Glutamatergic neuron (in vitro differentiated cells): ENCODE measurements at places on chromosomes 2 and 18.

- DNase-seq: peak; percentile 2
Observed at GRCh38 chr18:48641981-48642380, 103.2 kb downstream of the CTIF start.

DNA sequence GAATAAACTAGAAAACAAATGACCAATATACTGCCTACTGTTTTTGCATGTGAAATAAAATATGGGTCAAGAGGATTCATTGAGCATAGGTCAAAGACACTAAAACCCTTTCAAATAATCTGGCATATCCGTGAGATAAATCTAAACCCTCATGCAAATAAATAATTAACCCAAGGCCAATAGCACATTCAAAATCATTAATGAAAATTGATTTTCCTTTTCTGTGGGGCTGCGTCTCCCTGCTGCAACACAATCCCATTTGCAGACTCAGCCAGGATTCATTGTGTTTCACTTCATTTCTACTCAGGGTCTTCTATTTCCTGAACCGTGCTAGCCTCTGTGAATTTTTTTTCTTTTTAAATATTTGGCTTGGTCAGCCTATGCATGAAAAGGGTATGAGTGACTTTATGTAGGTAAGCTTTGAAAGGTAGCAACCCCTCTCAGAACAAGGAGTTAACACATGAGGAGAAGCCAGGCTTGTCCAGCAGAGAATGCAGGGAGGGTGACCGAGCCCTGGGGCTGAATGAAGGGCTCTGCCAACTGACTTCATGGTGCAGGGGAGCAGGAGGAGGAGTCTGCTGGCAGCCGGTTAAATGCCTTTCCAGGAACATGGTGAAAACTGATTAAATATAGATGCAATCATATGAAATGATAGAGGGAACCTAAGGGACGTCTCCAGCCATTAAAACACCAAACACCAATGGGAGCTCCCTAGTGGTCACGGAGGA, 10.3 kb upstream of the CTAGE1 start:
- no peak for DNase-seq

GRCh38 chr2:218032336-218033171, 29.8 kb upstream of the TNS1 start:
- no peak for DNase-seq

- DNase-seq: no peak
Observed at GRCh38 chr2:123502931-123503330, 522.2 kb upstream of the CNTNAP5 start.

- no peak for DNase-seq
Observed at GRCh38 chr2:120231974-120232635, 8.9 kb upstream of the TMEM185B start.

DNA sequence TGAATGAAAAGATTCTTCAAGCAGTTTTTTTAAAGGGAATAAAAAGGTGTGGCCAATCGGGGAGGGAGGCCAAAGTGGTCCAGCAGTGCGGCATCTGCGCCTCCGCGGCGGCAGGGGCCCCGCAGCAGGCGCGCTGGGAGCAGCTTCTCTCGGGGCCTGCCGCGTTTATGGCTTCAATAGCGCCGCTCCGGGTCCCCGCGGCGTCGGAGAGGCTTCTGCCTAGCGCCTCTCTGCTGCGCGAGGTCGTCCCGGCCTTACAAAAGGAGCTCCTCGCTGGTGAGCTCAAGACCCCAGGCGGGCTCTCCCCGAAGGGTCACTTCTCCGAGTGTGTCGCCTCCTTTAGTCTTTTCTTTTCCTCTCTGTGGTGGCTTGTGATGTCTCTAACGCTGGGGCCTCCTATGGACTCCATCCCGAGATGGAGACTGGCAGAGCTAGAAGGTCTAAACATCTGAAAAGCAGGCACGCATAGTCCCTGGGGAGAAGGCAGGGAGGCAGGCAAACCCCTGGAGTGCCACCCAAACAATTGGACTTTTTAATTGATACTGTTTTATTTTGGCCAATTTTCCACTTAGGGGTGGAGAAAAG, 67.1 kb downstream of the SUMO1 start:
- peak; percentile 61 for DNase-seq

DNA sequence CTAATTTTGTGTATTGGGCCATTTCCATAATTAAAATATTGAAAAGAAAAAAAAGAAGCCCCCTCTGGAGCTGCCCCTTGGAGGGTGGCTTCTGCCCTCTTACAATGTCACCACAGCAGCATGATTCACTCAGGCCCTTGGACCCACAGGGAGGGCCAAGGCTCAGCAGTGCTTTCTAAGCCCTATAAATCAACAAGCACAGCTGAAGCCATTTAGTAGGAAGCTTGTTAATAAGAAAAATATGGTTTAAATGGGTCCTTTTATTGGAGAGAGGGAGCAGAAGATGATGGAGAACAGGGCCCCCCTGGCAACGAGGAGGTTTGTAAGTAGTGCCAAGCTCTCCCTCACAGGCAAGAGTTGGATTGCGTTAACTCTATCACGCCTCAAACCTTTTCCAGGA, 107.6 kb upstream of the FZD7 start:
- DNase-seq: no peak

DNA sequence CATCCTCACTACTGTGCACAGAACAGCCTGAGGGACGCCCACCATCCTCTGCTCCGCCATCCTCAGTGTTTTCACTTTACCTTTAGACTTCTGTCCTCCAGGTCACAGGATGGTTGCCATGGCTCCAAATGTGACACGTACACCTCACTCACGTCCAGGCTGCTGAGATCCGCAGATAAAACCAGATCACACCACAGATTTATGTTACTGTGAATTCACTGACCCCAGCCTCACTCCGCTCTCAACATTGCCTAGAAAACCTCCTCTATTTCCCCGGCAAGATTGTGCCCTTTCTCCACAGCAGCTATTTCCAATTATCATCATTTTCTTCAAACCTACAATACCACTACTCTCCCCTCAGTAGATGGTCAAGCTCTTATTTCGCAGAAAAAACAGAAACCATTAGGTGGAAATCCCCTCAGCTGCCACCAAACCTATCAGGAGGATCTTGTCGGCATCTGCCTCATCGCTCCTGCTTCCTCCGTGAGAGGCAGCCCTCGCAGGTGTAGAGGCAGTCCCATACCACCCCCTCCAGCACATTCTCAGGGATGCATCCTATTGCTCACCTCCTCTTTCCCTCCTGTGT, 49.8 kb upstream of the SLC1A4 start:
- no peak for DNase-seq

DNA sequence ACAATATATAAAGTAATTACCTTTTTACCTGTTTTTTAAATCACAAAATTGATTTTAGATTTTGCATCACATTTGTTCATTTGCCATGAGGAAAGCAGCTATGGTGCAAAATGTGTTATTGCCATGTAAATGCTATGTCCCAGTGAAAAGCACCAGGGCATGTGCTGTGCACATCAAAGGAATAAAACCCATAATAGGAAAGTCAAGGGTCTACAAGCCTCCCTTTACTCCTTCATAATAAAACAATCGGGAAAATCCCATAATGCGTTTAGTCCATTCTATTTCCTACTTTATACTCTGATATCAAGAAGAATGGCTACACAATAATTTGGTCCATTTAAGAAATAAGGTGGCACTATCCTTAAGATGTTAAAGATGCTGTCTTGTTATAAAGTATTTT, 53.0 kb downstream of the KLF7 start:
- no peak for DNase-seq

DNA sequence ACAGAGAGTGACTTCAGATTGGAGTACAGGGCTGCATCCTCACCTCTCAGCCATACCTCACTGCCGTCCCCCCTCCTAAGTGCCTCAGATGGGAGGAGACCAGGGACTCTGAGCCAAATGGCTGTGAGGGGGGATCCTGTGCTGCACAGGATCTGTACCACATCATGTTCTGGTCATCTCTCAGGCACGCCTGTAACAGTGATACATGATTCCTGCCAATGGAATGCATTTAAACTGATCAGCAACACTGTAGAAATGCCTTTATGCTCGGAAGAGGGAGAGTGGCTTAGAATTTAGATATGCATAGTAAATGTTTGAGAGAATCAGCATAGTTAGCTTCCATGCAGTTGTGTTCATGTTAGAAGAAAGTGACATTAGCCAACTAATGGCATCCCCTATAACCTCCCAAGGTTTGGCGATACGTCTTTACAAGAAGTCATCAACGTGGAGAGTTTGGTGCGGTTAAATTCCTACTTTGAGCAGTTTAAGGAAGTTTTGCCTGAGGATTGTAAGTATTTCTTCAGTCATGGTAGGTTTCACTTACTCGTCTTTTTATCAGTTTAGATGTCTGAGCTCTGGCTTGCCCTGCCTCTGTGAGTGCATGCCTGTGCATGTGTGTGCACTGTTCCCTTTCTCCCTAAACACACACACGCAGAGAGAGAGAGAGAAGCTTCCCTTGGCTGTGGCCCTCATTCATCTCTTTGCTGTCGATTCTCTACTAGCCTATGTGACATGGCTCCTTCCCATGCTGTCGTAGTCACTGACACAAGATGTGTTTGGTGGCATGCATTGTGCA, 40.0 kb downstream of the COA5 start:
- DNase-seq: no peak

DNA sequence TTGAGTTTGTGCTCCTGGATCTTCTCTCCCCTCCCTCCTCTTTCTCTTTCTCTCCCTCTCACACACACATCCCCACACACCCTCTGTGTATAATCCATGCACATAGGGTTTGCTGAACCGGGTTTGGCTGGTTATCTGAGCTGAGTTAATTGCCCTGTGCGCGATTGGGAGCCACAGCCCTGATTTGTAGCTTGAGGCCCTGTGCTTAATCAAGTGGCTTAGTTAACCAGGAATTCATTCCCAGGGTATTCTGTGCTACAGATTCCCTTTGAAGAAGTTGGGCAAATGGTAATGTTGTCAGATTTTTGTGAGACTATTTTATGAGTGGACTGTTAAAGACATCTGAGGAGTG, 6.2 kb downstream of the PARD3B start:
- no peak for DNase-seq

- DNase-seq: no peak
Observed at GRCh38 chr2:229445019-229445418, 173.9 kb upstream of the PID1 start.

- no peak for DNase-seq
Observed at GRCh38 chr2:206158563-206159345, 490 bp downstream of the NDUFS1 start.

DNA sequence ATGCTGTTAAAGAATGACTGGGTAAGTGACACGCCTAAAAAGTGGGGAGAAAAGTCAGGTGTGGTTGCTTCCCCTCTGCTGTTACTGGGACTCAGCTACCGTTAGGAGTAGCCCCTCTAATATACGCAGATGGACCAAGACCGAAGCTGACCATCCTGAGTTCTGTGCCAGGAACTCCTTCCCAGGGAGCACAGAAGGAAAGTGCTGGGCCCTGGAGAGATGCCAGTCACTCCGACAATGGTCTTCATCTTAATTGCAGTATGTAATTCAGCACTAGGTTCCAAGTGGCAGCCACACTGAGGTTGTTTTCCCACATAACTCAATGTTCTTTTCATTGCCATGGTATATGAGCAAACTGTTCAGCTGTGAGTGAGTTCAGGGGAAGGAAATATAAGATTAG, 19.6 kb upstream of the TMEM200C start:
- DNase-seq: no peak

GRCh38 chr2:161576421-161576820, 47.8 kb upstream of the SLC4A10 start:
- DNase-seq: no peak

- no peak for DNase-seq
Observed at GRCh38 chr2:187213798-187214197, 234.3 kb downstream of the CALCRL start.

DNA sequence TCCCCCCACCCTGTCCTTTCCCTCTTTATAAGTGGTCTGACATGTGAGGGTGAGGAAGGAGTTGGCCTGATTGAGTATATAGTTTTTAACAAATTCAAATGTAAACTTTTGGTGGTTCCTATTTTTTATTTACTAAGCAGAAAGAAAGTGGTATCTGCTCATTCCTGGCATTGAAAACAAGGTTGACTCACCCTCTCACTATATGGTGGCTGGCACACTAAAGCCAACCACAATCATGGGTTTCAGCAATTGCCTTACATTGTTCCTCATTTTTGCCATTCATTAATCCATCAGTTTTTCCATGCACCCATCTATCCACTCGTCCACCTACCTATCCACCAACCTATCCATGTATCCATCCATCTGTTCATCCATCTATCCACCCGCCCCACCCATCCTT, 75.4 kb upstream of the IGFBP5 start:
- DNase-seq: no peak
